Fibroblast of skin of scalp (primary cell): ENCODE measurements at places on chromosomes 6 and 20.

- no peak for DNase-seq
Measured at GRCh38 chr6:6753301-6753700, 164.8 kb downstream of the LY86 start.

DNA sequence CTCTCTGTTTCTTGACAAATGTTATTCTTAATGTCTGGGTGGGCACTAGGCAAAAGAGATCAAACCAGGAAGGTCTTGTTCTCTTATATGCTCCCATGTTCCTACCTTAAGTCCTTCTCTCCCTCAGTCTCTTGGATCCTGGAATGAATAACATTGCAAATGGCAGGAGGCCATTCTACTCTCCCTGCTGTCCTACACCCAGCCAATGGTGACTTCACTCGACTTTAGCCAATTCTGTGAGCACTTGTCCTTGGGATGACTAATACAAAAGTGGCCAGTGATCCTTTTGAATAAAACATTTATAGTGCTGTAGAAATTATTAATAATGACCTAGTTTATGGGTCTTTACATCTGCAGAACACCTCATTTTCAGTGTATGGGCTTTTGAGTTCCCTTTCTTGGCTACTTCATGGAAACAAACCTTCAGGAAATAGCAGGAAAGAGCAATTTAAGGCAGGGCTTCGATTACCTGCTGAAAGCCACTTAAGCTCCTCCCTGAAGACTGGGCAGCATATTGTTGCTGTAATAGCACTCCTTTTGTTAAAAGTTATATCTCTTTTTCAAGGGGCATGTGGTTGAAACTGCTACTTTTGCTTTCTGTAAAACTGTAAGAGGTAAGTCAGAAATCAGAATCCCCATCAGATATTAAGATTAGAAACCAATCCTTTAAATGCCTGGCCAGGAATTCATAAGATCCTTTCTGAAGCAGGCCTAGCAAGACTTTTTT, 10.5 kb downstream of the OTOR start:
- no peak for DNase-seq

DNA sequence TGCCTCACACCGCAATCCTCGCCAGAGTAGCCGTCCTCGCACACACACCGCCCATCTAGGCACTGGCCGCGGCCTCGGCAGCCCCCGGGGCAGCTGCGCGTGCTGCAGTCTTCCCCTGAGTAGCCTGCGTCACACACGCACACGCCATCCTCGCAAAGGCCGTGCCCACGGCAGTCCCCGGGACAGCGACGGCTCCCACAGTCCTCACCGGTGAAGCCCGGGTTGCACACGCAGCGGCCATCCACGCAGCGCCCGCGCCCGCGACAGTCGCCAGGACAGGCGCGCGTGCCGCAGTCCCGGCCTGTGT, 13.1 kb downstream of the TNXB start:
- no peak for DNase-seq

GRCh38 chr6:159969204-159969912, 476 bp downstream of the IGF2R start:
- peak; percentile 43 for DNase-seq

DNA sequence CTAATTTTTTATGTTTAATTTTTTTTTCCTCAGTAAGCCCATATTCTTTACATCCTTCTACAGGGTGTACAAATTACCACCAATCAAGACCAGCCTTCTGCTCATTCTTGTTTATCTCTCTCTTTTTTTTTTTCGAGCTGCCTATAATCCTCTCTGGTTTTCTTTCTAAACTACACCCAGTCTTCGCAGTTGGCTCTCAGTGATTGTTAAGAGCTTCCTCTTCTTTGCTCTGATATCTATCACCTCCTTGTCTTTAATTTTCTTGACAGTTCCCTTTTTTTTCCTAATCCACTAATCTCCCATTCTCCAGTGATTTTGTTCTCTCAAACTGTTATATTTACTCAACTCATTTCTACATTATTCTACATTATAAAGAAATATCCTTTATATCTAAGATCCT, 38.5 kb upstream of the PTPRK start:
- no peak for DNase-seq
